ENCODE measurements at places on chromosomes 4 and X. TPM values are rescaled to one million over a fixed set of nuclear protein-coding genes. Genes with fewer than 3 reads are reported as not detected.

Gene GIMD1
- not detected for total RNA-seq

Gene DACH2
- total RNA-seq: 1.0 TPM

Gene RAI2
- 0.52 TPM for total RNA-seq

Gene NLGN4X
- 1.6 TPM for total RNA-seq

Gene TLR6
- total RNA-seq: 1.0 TPM

Gene DMRTC1
- not detected for total RNA-seq

Gene CYTL1
- 2.1 TPM for total RNA-seq

Gene HPSE
- total RNA-seq: 1.0 TPM

Gene PRDM8
- total RNA-seq: 1.6 TPM

Gene FRG2
- not detected for total RNA-seq

Gene RHOXF2
- not detected for total RNA-seq

Gene BTC
- 3.1 TPM for total RNA-seq

Gene GAGE1
- not detected for total RNA-seq

Gene GALNT7
- total RNA-seq: 18.8 TPM

Gene ALAS2
- total RNA-seq: 301 TPM

Gene PF4V1
- not detected for total RNA-seq

Gene KLF3
- total RNA-seq: 20.9 TPM

Gene SULT1B1
- 0.52 TPM for total RNA-seq

Gene TXLNG
- 5.7 TPM for total RNA-seq

Gene XPNPEP2
- 3.7 TPM for total RNA-seq

Gene ADH1B
- total RNA-seq: 33.4 TPM

Gene CCDC149
- 5.7 TPM for total RNA-seq

Gene STK26
- 24.5 TPM for total RNA-seq

Gene ASB5
- 77.8 TPM for total RNA-seq

Gene TBC1D8B
- 8.4 TPM for total RNA-seq

Gene PI4K2B
- 7.3 TPM for total RNA-seq

Gene MAGEA10
- not detected for total RNA-seq

Gene ARMCX2
- 84.0 TPM for total RNA-seq
